Kidney (tissue), 22 donors: ENCODE measurements at places on chromosomes 3 and 15. TPM values are rescaled to one million over a fixed set of nuclear protein-coding genes. Genes with fewer than 3 reads are reported as not detected.

DNA sequence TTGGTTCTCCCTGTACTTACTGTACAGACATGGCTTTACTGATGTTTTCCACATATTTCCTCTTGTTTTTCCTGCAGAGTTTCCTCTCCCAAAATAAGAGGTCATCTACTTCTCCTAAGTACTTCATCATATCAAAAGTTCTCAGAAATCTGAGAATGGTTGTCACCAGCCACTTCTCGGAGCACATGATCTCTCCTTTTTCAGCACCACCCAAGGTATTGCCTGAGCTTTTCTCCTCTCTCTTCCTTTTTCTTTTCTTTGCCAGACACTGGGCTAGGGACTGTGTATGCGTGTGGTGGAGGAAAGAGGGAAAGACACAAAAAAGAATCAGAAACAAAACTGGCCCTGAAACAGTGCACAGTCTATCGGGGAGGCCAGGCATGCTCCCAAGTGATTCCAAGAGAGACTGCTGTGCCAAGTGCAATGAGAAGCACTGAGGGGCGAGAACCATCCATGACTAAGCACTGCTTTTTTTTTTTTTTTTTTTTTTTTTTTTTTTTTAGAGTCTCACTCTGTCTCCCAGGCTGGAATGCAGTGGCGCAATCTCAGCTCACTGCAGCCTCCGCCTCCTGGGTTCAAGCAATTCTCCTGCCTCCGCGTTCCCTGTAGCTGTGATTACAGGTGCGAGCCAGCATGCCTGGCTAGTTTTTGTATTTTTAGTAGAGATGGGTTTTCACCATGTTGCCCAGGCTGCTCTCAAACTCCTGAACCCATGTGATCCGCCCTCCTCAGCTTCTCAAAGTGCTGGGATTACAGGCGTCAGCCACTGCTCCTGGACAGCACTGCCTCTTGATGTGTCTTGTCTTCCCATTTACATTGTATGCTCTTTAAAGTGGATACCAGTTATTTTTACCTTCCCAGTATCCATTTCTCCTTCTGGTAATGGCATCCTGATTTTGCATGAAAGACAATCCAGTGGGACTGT is 194.0 kb upstream of the FEZF2 start:
- DNase-seq, result no peak
- no peaks in the 10 kb centered on the region for H3K36me3 ChIP-seq
- no peaks in the 10 kb centered on the region for H3K27me3 ChIP-seq
- no peaks in the 10 kb centered on the region for H3K4me1 ChIP-seq
- H3K4me3 ChIP-seq, result no peak overlapping the region

DNA sequence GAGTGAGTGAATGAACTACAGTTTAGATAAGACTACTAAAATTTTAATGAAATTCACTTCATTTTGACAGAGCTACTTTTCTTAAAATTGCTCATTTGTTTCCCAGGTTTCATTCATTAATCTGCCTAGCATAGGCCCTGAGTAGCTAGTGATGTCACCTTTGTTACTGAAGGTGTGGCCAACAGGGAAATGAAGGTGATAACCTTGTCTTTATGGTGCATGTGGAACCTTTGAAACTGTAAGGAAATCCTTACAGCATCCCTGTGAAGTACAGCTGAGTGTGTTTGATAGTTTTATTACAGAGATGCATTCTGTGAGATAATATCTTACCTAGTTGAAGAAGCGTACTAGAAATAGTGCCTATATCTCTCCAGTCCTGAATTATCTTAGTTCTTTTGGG is 112.9 kb downstream of the AKAP13 start:
- peaks cover 9% of the 10 kb centered on the region for H3K4me1 ChIP-seq
- H3K4me3 ChIP-seq, result no peak overlapping the region
- DNase-seq, result no peak
- no peaks in the 10 kb centered on the region for H3K27me3 ChIP-seq
- H3K27ac ChIP-seq, result no peak overlapping the region
- H3K36me3 ChIP-seq, result no peaks in the 10 kb centered on the region

DNA sequence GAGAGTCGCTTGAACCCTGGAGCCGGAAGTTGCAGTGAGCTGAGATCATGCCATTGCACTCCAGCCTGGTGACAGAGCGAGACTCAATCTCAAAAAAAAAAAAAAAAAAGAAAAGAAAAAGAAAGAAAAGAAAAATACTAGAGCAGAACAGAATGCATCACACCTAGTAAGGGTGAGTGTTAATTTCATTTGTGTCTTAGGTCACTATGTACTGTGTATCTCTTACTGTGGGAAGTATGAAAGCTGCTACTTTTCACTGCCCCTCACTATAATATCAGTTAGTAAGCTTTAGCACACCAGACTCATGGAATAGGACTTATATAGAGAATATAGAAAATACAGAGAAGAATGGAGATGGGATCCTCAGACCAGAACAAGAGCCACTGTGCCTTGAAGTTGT is 45.9 kb upstream of the RASA2 start:
- H3K27ac ChIP-seq, result peak overlapping the region; percentile 67
- no peak for DNase-seq

DNA sequence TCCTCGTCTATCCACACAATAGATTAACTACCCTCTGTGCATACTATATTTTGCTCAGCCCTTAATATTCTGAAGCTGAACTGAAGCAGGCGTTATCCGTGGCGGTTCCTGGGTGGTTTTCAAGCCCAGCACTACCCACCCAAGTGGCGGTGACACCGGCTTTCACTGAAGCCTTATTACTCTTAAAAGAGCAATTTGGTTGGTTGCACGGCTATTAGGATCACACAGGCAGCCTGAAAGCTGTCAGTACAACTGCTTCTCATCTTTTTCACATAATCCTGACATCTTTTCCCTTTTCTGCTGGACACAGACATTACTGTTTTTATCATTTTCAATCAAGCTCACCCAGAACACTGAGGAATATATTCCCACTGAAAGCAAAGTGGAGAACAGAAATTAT is 525.3 kb upstream of the ZNF717 start:
- no peaks in the 10 kb centered on the region for H3K27me3 ChIP-seq
- H3K27ac ChIP-seq, result no peak overlapping the region
- no peaks in the 10 kb centered on the region for H3K36me3 ChIP-seq
- H3K4me1 ChIP-seq, result no peaks in the 10 kb centered on the region

DNA sequence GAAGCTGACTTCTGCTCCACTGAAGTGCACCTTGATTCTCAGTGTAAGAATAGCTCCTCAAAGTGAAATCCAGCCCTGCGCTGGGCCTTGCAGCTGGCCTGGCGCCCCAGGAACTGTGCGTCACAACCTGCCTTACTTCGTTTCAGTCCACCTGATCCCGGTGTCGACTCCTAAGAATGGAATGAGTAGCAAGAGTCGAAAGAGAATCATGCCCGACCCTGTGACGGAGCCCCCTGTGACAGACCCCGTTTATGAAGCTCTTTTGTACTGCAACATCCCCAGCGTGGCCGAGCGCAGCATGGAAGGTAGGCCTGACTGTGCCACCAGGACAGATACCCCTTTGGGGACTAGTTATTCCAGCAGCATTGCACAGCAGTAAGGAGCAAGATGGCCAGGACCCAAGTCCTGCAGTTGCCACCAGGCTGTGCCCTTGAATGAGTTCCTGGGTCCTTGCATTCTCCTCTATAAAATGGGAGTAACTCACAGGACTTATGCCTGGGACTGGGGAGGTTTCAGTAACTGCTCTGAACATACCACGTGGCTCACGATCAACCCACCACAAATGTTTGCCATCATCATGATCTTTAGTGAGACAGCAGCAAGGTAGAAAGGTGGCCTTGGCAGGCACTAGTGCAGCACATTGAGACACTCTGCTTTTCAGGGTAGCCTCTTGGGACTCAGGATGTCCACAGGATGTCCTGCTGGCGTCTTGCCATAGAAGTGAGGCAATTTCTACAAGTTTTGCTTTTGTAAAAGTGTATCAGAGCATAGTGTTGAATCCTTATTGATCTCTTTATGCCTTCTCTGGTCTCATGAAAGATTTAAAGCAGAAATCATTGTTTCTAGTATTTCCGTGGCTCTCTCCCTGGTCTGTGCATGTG is 46.8 kb downstream of the PXYLP1 start:
- no peak for DNase-seq
- H3K27me3 ChIP-seq, result no peaks in the 10 kb centered on the region
- H3K4me3 ChIP-seq, result no peak overlapping the region
- H3K4me1 ChIP-seq, result no peaks in the 10 kb centered on the region
- no peaks in the 10 kb centered on the region for H3K36me3 ChIP-seq

GRCh38 chr3:79310016-79310415 is 457.8 kb downstream of the ROBO1 start:
- no peaks in the 10 kb centered on the region for H3K27me3 ChIP-seq
- no peaks in the 10 kb centered on the region for H3K36me3 ChIP-seq
- DNase-seq, result no peak

DNA sequence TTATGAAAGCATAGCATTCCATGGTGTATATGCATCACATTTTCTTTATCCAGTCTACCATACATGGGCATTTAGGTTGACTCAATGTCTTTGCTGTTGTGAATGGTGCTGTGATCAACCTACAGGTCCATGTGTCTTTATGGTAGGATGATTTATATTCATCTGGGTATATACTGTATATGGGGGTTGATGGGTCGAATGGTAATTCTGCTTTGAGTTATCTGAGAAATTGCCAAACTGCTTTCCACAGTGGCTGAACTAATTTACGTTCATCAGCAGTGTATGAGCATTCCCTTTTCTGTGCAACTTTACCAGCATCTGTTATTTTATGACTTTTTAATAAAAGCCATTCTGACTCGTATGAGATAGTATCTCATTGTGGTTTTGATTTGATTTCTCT is 662.4 kb upstream of the BCHE start:
- no peak for DNase-seq
- H3K4me1 ChIP-seq, result no peaks in the 10 kb centered on the region
- H3K36me3 ChIP-seq, result no peaks in the 10 kb centered on the region
- H3K27ac ChIP-seq, result no peak overlapping the region
- no peaks in the 10 kb centered on the region for H3K27me3 ChIP-seq

DNA sequence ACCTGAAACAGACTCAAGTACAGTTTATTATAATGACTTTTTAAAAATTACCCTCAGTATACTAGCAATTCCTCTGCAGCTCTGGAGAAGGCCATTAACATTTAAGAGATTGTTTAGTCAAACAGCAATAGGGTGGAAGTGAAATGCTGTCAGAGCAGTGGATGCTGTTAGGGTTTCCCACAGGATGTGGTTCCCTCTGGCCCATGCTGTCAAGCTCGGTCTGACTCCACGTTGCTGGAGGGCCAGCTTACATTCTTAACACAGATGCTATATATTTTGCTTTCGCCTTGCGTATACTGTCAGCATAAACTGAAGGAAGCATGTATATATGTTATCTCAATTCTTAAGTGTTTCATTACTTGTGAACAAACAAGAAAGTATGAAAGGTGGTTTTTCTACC is 231.1 kb upstream of the COL8A1 start:
- H3K27me3 ChIP-seq, result no peaks in the 10 kb centered on the region
- H3K4me3 ChIP-seq, result no peak overlapping the region
- H3K4me1 ChIP-seq, result no peaks in the 10 kb centered on the region
- no peak for DNase-seq
- H3K27ac ChIP-seq, result no peak overlapping the region

DNA sequence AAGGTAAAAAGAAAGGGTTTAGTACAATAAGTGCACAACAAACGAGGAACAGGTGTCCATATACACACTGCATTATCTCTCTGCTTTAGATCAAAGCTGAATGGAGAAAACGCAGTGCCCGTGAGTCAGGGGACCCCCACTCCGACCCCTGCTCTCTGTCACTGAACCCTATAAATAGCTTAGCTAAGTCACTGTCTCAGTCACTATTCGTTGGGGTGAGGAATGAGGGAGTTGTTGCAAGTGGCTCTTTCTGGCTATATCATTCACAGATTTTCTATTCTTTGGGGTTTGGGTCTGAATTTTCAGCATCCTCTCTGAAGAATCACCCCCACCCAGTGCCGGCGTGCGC is 458 bp upstream of the STAC start:
- no peaks in the 10 kb centered on the region for H3K27me3 ChIP-seq
- H3K27ac ChIP-seq, result no peak overlapping the region
- peak overlapping the region; percentile 19 for H3K4me3 ChIP-seq
- H3K4me1 ChIP-seq, result no peaks in the 10 kb centered on the region
- no peak for DNase-seq
- no peaks in the 10 kb centered on the region for H3K36me3 ChIP-seq

DNA sequence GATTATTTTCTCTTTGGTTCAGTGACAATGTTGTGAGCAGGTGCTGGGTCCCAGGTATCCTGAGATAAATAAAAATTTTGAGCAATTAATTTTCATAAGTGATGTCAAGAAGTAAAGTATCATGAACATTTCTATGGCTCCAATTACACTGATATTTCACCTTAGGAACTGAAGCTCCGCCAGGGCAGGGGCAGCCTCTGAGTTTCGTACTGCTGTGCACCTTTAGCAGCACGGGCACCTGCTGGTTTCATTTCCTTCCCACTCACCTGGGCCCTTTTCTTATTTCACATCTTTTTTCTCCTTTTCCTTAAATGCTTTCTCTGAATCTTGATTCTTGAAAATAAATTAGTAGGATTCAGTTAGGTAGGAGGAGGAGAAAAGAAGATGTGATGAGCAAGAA is 1.2 kb upstream of the IL1RAP start:
- no peak overlapping the region for H3K27ac ChIP-seq
- peaks cover 3% of the 10 kb centered on the region for H3K4me1 ChIP-seq
- peaks cover 2% of the 10 kb centered on the region for H3K27me3 ChIP-seq
- H3K36me3 ChIP-seq, result no peaks in the 10 kb centered on the region
- no peak overlapping the region for H3K4me3 ChIP-seq

- H3K27ac ChIP-seq, result no peak overlapping the region
- H3K4me3 ChIP-seq, result no peak overlapping the region
- H3K36me3 ChIP-seq, result no peaks in the 10 kb centered on the region
- peak; percentile 82 for DNase-seq
- peaks cover 7% of the 10 kb centered on the region for H3K4me1 ChIP-seq
- peaks cover 5% of the 10 kb centered on the region for H3K27me3 ChIP-seq
These were observed 34.4 kb upstream of the TLE3 start for GRCh38 chr15:70132139-70132538.

DNA sequence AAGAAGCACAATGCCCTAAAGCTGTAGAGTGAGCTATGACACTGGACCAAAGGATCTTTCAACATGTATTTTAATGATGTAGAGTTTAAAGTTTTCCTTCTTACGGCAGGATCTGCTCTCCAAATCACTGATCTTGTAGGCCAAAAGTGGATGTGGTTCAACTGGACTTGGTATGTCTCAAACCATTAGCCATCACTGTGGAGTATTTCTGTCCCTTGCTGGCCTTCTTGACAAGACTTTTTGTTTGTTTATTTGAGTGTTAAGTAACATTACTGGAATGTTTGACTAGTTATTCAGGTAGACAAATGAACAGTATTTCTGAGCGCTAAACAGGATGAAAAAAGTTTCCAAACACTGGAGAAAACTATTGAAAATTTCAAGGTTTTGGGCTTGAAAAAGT is 472.7 kb upstream of the CFAP20DC start:
- DNase-seq, result no peak
- no peak overlapping the region for H3K27ac ChIP-seq
- no peaks in the 10 kb centered on the region for H3K36me3 ChIP-seq
- H3K4me1 ChIP-seq, result peaks cover 2% of the 10 kb centered on the region

Gene ADCY5
- 33.6 TPM for total RNA-seq

Gene SPRED1
- total RNA-seq, result 36.2 TPM

Gene KLF15
- total RNA-seq, result 22.9 TPM

Gene SERINC4
- total RNA-seq, result 0.13 TPM

Gene DZIP1L
- total RNA-seq, result 22.3 TPM

Gene ARPIN
- 28.2 TPM for total RNA-seq
